Sigmoid colon (tissue), 7 donors: ENCODE measurements at places on chromosomes 3 and 15. TPM values are rescaled to one million over a fixed set of nuclear protein-coding genes. Genes with fewer than 3 reads are reported as not detected.

GRCh38 chr3:107208796-107209195, 168.4 kb upstream of the CCDC54 start:
- H3K4me1 ChIP-seq, result peaks cover 36% of the 10 kb centered on the region
- H3K27me3 ChIP-seq, result no peaks in the 10 kb centered on the region
- H3K27ac ChIP-seq, result peak overlapping the region; percentile 74
- DNase-seq, result no peak

DNA sequence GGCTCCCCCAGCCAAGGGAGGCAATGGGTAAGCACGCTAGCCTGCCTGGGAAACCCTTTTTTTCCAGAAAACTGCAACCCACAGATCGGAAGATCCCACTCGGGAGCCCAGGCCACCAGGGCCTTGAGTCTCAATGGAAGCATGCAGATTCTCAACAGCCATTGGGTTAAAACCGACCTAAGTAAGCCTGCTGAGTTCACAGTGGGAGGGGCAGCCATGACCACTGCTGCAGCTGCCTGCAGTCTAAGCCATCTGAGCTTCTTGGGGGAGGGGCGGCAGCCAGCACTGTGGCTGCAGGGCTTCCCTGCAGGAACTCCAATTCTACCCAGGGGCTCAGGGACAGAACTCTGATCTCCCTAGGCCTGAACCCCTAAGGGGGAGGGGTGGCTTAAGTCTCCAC, 82.0 kb downstream of the DPPA2 start:
- no peak for DNase-seq
- H3K36me3 ChIP-seq, result no peaks in the 10 kb centered on the region
- no peak overlapping the region for H3K27ac ChIP-seq
- H3K4me3 ChIP-seq, result no peak overlapping the region

DNA sequence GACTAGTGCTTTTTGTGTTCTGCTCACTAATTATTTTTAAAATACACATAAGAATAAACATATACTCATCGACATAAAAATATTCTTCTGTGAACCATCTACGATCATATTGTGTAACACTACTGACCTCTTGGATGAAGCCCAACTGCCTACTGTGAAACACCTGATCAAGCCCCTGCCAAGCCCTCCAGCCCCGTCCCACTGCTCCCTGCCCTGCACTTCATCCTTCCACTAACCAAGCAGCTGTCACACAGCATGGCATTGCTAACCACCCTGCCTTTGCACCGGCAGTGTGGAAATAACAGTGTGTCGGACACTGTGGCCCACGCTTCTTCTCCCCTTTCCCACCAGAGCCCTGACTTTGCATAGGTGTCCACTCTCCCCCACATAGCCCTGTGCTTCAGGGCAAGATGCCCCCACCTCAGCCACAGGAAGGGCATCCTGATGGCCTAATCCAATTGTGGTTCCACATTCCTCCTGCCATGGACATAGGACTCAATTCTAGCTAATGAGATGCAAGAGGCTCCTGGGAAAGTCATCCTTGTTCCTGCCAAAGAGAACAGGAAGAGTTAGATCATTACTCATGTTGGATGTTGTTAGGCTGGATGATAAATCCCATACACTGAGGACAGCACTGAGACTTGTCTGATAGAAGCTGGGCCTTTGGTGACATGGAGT, 35.0 kb upstream of the ARID3B start:
- no peak overlapping the region for H3K4me3 ChIP-seq
- H3K27ac ChIP-seq, result no peak overlapping the region
- no peaks in the 10 kb centered on the region for H3K4me1 ChIP-seq
- DNase-seq, result no peak
- no peaks in the 10 kb centered on the region for H3K27me3 ChIP-seq

DNA sequence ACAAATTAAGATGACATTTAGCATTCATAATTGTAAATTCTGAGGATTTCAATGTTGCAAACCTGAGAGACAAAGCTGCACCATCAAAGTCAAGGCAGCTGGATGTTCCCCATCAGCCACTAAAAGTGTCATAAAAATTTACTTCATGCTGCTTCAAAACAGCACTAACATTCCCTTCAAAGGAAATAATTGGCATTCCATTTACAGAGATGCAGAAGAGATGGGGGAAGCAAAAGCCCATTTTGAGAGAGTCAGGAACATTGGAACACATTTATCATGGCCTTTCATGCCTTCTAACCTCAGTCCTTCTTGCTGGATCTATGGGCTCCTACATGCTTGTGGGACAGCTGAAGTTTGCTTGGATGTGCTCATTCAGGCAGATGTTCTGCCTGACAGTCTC, 6.4 kb upstream of the TMEM158 start:
- H3K27ac ChIP-seq, result no peak overlapping the region
- DNase-seq, result no peak
- H3K36me3 ChIP-seq, result no peaks in the 10 kb centered on the region
- H3K4me3 ChIP-seq, result no peak overlapping the region

DNA sequence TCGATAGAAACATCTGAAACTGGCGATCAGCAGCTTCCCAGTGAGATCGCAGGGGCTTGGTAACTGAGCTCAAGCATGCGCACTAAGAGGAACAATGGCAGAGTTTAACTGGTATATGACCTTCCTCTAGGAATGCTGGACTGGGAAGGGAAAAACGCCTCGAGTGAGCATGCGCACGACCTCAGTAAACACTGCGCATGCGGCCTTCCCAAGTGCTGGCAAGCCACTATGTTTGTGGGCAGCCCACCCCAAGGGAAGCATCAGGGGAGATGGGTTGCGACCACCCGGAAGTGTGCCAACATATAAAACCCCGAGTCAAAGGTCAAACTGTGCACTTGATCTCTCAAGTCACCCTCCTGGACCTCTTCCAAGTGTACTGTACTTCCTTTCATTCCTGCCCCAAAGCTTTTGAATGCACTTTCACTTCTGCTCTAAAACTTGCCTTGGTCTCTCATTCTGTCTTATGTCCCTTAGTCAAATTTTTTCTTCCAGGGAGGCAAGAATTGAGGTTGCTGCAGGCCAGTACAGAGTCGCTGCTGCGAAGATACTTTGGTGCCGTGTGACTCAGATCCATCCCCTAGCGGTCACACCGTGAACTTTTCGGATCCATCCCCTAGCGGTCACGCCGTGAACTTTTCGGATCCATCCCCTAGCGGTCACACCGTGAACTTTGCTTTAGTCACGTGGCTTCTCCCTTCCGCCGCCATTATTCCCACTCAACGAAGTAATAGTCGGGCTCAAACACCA, 243.3 kb downstream of the FAM43A start:
- H3K36me3 ChIP-seq, result no peaks in the 10 kb centered on the region
- no peak overlapping the region for H3K4me3 ChIP-seq
- H3K27me3 ChIP-seq, result no peaks in the 10 kb centered on the region
- H3K27ac ChIP-seq, result no peak overlapping the region
- H3K4me1 ChIP-seq, result peaks cover 11% of the 10 kb centered on the region

DNA sequence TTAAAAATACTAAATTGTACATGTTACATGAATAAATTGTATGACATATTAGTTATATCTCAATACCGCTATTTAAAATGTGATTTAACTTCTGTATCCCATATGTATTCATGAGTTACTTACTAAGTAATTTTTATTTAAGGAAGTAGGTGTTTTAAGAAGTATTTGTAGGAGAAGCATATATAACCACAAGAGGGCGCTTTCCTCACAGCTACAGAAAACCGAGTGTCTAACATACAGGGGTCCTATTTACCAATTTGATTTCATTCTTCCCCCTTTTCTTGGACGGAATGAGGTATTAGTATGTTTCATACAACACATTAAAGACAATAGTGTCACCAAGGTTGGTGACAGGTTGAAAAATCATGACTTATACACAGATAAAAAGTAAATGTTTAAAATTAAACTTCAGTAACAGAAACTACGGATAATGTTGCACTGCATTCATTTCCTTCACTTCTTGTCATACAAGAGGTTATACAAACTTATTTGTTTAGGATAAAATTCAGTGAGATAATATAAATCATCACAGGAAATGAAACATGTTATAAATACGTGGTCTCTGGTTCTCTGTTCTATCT, 253.6 kb downstream of the MAGI1 start:
- peaks cover 16% of the 10 kb centered on the region for H3K4me1 ChIP-seq
- H3K27me3 ChIP-seq, result no peaks in the 10 kb centered on the region

DNA sequence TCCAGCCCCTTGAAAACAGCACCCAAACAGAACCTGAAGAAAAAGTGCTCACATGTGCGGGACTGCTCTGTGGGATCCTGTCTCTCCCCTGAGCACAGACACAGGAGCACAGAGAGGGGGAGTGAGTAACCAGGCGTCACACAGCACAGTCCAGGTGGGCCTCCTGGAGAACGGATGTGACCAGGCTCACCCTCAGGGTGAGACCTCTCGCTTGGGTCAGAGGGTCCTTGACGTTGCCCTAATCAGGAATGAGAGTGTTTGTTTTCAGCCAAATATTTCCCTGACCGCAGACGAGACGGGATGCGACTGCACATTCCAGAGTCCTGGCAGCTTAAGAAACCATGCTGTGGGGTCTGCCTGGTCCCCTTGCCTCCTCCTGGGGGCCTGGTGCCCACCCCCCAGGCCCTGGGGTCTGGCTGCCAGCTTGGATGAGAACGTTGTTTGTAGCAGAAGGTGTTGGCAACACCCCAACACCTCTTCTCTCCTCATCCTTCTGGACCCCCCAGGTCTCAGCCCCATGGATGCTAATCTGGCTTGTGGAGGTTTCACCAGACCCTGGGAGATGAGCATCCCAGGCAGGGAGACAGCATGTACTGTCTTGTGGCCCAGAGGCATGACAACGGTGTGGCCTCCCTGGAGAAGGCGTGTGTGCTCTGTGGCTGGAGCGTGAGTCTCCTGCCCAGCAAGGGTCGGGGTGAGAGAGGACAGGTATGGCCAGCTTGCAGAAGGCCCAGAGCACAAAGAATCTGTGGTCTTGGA, 42.1 kb upstream of the SLC6A6 start:
- no peak for DNase-seq
- H3K27me3 ChIP-seq, result no peaks in the 10 kb centered on the region
- H3K36me3 ChIP-seq, result no peaks in the 10 kb centered on the region
- no peak overlapping the region for H3K4me3 ChIP-seq

DNA sequence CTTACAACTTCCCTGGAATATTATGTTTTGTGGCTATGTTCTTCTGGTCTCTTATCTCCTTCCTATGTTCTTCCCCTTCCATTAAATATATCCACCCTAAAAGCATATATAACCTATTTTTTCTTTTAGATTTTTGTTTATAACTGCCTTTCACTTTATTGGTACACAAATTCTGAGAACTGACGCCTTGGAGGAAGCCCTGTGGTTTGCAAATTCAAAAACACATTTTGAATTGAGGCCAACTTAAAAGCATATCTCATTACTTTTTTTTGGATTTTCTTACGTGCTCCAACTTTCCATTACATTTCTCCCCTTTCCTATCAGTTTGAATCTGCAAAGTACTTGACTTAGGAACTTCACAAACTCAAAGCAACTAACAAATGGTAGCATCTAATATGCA, 15.3 kb upstream of the COLQ start:
- H3K27ac ChIP-seq, result no peak overlapping the region
- no peaks in the 10 kb centered on the region for H3K27me3 ChIP-seq
- H3K4me3 ChIP-seq, result no peak overlapping the region
- DNase-seq, result no peak
- H3K36me3 ChIP-seq, result no peaks in the 10 kb centered on the region

- H3K27ac ChIP-seq, result no peak overlapping the region
- no peak for DNase-seq
- H3K4me3 ChIP-seq, result peak overlapping the region; percentile 4
- H3K27me3 ChIP-seq, result peaks cover 37% of the 10 kb centered on the region
- no peaks in the 10 kb centered on the region for H3K36me3 ChIP-seq
These were observed 420 bp downstream of the SLC27A2 start for GRCh38 chr15:50182219-50183013.

- no peaks in the 10 kb centered on the region for H3K4me1 ChIP-seq
- no peak overlapping the region for H3K4me3 ChIP-seq
- no peaks in the 10 kb centered on the region for H3K27me3 ChIP-seq
- H3K27ac ChIP-seq, result no peak overlapping the region
These were observed 163.0 kb downstream of the TBC1D5 start for GRCh38 chr3:17579289-17580031.

GRCh38 chr15:48063411-48063985, 57.3 kb upstream of the SLC24A5 start:
- H3K4me3 ChIP-seq, result no peak overlapping the region
- peaks cover 6% of the 10 kb centered on the region for H3K4me1 ChIP-seq

DNA sequence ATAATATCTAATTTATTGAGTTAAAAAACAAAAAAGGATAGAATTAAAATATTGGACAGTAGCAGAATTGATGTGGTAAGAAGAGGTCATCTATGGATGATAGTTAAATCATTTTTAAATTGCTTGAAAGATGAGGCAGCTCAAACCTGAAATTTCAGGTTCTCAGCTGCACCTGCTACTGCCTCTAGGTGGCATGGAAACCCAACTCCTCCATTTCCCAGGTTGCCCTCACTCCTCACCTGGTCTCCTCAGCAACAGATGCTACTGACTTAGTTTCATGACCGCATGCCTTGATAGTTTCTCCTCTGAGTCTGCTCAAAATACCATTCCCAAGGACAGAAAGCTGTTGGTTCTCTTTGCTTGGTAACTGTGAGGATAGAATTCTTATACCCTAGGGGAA, 148.1 kb downstream of the ABHD5 start:
- H3K4me3 ChIP-seq, result no peak overlapping the region
- DNase-seq, result no peak
- no peaks in the 10 kb centered on the region for H3K27me3 ChIP-seq
- no peak overlapping the region for H3K27ac ChIP-seq
- H3K4me1 ChIP-seq, result no peaks in the 10 kb centered on the region

DNA sequence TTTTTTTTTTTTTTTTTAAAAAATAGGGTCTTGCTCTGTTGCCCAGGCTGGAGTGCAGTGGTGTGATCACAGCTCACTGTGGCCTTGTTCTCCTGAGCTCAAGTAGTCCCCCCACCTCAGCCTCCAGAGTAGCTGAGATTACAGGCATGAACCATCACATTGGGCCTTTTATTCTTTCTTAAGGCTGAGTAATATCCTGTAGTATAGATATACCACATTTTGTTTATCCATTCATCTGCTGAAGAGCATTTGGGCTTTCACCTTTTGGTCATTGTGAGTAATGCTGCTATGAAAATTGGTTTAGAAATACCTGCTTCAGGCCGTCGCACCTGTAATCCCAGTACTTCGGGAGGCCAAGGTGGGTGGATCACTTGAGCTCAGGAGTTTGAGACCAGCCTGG, 42.6 kb downstream of the PAQR5 start:
- no peak overlapping the region for H3K27ac ChIP-seq
- H3K27me3 ChIP-seq, result no peaks in the 10 kb centered on the region
- no peak for DNase-seq
- no peak overlapping the region for H3K4me3 ChIP-seq

GRCh38 chr15:72229947-72230196, 1.1 kb downstream of the PKM start:
- H3K4me3 ChIP-seq, result peak overlapping the region; percentile 58
- H3K27me3 ChIP-seq, result no peaks in the 10 kb centered on the region
- peak overlapping the region; percentile 92 for H3K27ac ChIP-seq
- H3K4me1 ChIP-seq, result no peaks in the 10 kb centered on the region
- no peaks in the 10 kb centered on the region for H3K36me3 ChIP-seq

PIGZ gene
- total RNA-seq, result 8.7 TPM

ATP13A5 gene
- total RNA-seq, result not detected

MYRIP gene
- 5.0 TPM for total RNA-seq

GOLGA8G gene
- not detected for total RNA-seq

TF gene
- total RNA-seq, result 5.8 TPM

IQCF5 gene
- total RNA-seq, result not detected

FEZF2 gene
- not detected for total RNA-seq

SLC9C1 gene
- total RNA-seq, result not detected

SH3GL3 gene
- total RNA-seq, result 0.99 TPM

SMAD6 gene
- total RNA-seq, result 8.0 TPM

PTH1R gene
- total RNA-seq, result 9.0 TPM
